NCI-H2171 (cell line): ENCODE measurements at places on chromosomes 3 and 15.

- DNase-seq: no peak
These were observed 21.9 kb downstream of the MEGF11 start for GRCh38 chr15:66231394-66232266.

GRCh38 chr15:52020221-52021085 is 1.4 kb downstream of the MAPK6 start:
- DNase-seq: no peak

DNA sequence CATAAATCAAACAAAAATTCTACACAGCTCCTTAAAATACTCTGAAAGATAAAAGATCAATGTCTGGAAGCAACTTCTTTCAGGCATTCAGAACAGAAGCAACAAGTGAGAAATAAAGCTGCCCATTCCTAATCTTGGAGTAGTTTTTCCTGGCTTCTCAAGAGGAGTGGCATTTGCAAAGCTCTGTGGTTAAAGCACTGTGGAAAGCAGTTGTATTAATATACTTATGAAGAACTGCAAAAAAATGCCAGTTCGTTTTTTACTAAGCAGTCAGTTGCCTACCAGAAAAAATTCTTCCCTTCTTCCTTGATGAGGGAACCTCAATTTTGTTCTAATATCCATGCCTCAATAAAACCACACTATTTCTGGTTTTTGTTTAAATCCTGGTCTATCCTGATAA is 197.8 kb downstream of the TNIK start:
- no peak for DNase-seq

- DNase-seq: no peak
These were observed 47.2 kb upstream of the SLC41A3 start for GRCh38 chr3:126130981-126131745.

DNA sequence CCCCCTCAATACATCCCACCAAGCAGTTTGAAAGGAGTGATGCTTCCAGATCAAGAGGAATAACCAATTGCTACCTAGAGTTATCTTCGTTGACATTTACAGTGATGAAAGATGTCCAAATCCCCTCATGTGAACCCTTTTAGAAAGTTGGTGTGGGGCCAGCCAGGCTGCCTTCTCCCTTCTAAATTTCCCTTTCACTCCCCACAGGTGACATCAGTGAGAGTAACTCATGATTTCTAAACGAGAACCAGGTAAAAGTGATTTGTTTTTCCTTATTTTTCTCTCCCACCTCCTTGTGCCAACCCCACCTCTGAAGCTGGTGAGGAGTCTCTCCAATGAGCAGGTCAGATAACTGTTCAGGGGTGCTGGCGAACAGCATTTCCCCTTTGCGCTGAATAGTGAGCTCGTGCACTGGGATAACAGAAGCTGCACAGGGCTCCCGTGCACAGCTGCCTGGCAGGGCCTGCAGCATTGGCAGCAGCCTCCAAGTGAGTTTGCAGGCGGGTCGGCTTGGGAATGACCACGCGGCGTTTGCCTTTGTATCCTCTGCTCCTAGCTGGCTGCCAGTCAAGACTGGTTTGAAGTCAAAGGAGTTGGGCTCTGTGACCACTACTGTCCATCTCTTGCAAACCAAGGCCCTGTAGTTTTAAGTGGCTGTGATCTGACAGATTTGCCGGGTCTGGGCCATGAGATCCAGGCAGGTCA is 70.2 kb upstream of the CORO2B start:
- DNase-seq: no peak

DNA sequence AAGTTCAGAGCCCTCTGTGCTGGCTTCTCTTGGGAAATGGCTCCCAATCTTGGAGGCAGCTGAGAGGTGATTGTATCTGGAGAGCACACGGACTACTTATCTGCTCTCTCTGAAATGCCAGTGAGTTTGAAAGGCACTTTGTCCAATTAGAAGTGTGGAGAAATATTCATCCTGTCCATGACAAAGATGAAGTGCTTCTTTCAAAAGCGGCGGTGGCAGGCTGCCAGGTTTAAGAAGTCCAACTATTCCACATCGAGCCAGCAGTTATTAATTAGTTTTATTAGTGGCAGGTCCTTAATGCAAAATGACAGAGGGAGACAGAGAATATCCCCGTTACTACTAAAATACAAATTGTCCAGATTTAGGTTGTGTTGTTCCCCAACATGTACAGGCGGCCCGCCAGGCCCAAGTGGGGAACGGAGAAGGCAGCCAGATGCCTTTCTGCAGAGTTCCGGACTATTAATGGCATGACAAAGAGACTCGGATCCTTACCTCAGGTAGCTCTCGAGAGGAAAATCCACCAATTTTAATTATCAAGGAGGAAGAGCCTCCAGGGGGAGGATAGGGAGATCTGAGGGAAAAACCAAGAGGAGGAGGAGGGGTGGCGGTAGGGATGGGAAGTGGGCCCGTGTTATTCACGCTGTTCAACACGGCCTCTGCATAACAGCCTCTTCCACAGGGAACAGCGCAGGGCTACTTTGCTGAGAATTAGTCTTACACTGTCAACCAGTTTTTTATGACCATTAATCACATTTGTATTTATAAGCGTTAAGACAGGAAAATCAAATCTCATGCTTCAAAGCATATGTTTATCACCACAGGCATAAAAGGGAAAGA is 42.0 kb downstream of the RORA start:
- DNase-seq: no peak

- no peak for DNase-seq
These were observed 191.4 kb downstream of the LRTM1 start for GRCh38 chr3:54736459-54736858.

- no peak for DNase-seq
These were observed 62.7 kb downstream of the CASR start for GRCh38 chr3:122246199-122246598.

DNA sequence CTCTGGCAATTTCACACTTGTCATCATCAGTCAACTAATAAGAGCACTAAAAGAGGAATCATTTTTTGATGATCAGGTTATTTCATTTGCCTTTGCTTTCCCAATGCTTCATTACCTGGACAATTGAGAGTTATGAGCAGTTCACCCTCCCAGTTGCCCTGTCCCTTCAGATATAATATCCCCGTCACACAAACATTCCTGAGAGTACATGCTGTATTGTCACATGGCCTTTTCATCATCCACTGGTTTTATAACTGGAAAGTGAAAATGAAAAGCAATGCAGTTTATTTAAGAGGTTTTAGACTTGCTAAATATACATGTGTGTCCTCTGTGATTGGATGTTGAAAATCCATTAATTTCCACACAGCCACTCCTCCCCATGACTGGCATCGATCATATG is 9.0 kb downstream of the RORA start:
- DNase-seq: no peak

GRCh38 chr15:101060576-101061551 is 141.7 kb downstream of the LRRK1 start:
- no peak for DNase-seq

DNA sequence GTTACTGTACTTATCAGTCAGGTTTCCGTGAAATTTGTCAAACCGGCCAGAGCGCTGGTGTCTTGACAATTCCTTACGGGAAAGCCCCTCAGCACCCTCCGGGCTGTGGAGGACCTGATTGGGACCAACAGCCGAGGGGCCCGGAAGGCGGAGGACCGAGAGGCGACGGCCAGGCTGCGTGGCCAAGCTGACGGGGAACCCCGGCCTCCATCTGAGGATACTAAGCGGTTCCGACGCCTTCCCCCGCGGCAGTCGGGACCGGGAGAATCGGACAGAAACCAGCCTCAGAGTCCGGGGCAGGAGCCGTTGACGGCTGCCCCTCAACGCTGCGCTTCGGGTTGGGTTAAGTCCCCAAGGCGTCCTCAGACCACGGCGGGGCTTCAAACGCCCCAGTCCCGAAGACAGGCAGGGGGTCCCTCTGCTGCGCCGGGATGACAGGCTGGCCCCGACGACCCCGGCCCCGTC is 499 bp downstream of the ALDH1A2 start:
- DNase-seq: no peak

DNA sequence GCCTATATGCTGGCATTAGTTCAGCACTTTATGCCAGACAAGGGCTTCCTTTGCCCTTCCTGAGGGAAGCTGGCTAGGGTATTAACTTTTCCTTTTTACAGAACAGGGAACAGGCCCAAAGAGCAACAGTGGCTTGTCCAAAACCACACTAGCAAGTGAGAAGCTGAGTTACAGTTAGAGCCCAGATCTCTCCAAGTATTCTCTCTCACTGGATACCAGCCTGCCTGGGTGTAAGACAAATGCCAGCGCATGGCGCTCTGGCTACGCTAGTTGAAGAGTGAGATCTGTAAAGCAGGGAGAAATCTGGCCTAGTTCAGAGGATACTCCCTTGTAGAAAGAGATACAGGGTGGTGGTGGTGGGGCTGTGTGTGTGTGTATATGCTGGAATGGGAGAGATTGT is 38.4 kb downstream of the RAB11A start:
- no peak for DNase-seq

GRCh38 chr15:68599560-68600071 is 20.8 kb downstream of the CORO2B start:
- no peak for DNase-seq

DNA sequence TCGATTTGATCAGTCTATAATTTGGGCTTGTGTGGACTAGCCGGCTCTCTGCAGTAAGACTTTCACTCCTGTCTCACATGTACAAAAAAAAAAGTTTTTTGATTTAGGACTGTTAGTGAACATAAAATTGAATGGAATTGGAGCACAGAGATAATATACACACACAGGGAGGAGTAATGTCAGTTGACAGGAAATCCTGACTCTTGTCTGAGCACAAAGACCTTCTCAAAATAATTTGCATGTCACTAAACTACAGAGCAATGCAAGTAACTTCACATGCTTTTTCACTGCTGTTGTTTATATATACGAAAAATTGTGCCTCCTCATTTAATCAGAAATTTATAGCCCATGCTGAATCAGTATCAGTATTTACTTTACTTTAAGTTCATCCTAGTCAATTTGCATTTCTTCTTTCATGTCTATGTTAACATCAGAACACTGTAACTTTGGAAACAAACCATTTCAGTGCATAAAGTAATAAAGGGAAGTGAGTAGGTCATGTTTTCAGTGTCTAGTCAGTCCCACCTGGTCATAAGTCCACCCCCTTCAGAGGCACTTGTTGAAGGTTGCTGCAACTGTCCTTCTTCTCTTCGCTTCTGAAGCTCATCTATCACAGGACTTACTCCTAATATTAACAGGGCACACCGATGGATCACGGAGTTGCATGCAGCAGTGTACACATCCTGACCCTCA is 115.8 kb downstream of the FBXL22 start:
- DNase-seq: no peak

- no peak for DNase-seq
These were observed 39.1 kb downstream of the MEF2A start for GRCh38 chr15:99604865-99605264.

GRCh38 chr3:158486200-158486599 is 84.8 kb upstream of the MLF1 start:
- DNase-seq: no peak

GRCh38 chr3:16906682-16907081 is 21.9 kb downstream of the PLCL2 start:
- no peak for DNase-seq

- no peak for DNase-seq
These were observed 184.6 kb downstream of the GOLGA6L6 start for GRCh38 chr15:20356911-20357480.

DNA sequence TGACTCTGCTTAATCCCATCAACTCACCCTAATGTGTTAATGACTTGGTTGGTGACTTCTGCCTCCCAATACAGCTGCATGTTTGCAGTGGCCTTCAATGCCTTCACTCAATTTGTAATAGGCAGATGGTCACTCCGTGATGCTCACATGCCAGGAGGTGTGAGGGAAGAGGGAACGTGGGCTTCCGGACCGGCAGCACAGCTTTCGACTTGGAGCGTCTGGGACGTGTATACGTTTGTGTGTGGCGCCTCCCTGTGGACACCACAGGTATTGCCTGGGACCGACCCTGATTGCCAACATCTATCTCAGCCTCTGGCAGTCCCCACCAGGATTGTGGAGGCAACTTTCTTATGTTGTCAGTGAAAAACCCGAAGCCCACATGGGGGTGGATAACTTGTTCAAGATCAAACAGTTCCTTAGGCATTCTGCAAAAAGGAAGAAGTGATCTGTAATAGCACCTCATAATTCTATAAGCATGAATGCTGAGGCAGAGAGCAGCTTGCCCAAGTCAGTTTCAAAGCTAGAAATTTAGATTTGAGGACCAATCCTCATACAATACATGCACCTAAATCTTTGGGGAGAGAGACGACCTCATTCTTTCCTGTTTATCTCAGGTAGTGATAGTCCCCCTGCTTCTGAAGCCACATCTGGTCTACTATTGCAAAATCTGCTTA is 16.9 kb downstream of the MRPL46 start:
- peak; percentile 3 for DNase-seq

DNA sequence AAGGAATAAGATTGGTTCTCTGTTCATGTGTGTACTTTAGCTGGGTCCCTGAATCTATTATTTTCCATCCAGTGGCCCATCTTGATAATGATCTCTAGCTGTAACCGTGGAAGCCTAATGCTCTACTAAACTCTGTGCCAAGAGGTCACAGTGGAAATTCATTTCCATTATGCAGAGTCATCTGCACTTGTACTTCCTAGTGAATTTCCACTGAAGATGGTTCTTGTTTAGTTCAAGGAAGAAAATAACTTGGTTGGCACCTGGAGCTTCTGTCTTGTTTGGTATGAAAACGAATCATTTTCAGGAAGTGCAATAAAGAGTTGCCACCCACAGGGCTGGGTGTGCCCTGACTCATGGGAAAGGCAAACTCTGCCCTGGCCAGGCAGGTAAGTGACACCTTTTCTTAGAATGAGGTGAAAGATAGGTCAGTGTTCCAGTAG is 10.3 kb downstream of the LPP start:
- no peak for DNase-seq

DNA sequence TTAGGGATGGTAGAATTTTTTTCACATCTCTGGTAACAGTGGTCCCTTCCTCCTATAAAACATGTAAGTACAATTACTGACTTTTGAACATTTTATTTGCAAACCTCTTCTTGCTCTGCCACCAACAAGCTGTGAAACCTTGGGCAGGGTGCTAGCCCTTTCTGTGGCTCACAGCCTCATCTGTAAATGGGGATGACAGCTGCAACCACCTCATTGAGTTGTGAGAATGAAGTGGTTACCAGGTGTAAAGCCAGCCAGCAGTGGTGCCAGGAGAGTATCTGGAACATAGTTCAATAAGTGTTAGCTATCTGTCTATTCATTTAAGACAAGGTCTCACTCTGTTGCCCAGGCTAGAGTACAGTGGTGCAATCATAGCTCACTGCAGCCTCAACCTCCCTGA is 278.1 kb downstream of the ERC2 start:
- no peak for DNase-seq

DNA sequence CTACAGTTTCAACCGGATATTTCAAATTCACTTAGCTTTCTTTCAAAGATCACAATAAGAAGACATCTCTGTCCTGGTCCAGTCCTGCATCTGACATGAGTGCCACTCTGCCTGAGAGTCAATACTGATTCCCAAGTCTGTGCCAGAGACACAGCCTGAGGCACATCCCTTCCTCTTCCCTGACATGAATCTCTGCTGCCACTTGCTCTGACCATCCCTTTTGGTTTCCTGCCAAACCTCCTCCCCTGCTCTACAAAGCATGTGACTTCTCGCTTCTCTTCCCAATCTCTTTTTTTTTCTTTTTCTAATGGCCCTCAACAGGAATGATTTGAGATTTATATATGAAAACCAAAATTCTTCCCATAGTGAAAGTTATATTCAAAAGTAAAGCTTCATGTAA is 117.9 kb downstream of the MECOM start:
- no peak for DNase-seq
